ENCODE measurements at places on chromosomes 3 and 15.

DNA sequence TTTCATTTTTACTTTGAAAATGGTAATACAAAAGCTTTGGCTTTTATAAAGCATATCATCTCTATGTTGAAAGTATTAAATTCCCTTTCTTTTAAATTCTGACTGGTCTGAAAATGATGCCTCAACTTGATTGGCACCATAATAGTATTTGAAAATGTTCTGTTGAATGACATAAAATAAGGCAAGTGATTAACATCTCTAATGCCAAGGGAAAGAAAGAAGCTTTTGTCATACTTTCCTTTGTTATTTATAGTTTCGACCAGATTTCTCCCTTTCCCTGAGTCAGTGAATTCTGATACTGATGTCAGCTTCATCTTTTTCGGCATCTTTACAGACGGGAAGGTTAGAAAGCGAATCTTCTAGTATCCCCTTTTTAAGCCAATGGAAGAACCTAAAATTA is 3.4 kb upstream of the AP4E1 start:
- no peak for DNase-seq

GRCh38 chr3:123817413-123817812 is 66.7 kb downstream of the MYLK start:
- no peak for DNase-seq

DNA sequence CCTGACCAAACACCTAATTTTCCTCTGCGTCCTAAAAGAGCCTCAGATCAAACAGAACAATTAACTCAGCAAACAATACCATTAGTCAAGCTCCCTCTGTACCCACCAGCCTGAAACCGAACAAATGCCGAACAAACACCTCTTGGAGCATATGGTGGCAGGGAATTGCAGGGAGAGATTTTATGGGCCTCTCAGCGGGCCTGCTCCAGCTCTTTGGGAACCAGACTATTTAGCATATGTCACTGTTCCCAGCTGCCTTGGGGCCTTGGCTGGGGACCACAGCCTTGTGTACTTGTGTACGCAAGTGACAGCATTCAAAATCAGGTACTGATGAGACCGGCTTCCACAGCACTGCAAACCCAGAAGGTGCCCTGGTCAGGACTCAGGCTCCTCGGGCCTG is 388.8 kb upstream of the PPP2R3A start:
- DNase-seq = no peak

DNA sequence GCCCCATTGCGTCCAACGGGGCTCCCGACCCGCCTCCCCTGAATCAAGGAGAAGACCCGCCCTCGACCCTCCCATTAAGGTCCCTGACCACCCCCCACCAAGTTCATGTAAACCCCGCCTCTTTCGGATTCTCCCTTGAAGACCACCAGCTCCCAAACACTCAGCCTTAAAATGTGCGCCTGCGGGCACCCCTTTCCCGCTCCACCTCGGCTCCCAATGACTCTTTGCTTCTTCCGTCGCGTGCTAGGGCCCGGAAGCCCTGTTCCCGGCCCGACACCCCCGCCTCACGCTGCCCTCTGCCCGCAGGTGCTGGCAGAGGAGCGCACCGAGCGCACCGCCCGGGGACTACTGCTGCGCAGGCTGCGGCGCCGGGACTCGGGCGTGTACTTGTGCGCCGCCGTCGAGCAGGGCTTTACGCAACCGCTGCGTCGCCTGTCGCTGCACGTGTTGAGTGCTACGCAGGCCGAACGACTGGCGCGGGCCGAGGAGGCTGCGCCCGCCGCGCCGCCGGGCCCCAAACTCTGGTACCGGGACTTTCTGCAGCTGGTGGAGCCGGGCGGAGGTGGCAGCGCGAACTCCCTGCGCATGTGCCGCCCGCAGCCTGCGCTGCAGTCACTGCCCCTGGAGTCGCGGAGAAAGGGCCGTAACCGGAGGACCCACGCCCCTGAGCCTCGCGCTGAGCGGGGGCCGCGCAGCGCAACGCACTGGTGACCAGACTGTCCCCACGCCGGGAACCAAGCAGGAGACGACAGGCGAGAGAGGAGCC is 2.7 kb upstream of the LSMEM2 start:
- no peak for DNase-seq

DNA sequence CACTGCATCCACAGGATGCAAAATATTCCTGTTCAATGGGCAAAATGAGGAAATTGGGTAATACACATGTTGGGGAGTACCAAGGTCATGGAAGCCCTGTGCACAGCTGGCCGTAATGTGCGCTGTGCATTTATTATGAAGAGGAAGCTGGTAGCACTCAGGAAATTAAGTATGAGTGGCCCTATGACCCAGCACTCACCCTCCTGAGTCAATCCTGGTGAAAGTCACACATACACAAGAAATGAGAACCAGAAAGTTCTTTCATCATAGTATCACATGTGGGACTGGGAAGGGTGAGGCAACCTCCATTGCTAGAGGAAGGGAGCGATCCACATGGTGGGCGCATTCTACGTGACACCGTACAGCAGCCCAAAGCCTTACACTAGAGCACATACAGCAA is 11.4 kb upstream of the PRR20G start:
- no peak for DNase-seq

GRCh38 chr3:120393243-120393642 is 44.1 kb upstream of the LRRC58 start:
- no peak for DNase-seq

DNA sequence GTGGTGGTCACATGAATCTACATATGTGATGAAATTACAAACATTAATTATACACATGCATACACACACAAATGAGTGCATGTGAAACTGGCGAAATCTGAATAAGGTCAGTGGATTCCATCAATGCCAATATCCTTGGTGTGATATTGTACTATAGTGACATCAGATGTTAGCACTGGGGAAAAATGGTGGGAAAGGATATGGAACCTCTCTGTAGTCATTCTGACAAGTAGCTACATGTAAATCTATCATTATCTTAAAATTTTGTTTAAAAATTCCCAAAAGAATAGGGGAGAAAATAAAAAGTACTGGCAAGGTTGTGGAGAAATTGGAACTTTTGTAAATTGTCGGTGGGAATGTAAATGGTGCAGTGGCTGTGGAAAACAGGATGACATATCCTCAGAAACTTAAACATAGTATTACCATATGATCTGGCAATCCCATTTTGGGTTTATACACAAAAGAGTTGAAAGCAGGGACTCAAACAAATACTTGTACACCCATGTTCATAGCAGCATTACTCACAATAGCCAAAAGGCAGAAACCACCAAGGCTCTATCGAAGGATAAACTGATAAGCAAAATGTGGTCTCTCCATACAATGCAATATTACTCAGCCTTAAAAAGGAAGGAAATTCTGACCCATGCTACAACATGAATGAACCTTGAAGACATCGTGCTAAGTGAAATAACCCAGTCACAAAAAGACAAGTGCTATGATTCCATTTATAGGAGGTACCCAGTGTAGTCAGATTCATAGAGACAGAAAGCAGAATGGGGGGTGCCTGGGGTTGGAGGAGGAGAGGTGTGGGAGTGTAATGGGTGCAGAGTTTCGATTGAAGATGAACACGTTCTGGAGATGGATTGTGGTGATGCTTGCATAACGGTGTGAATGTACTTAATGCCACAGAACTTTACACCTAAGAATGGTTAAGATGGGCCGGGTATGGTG is 25.3 kb upstream of the HRH1 start:
- no peak for DNase-seq

- DNase-seq = no peak
Observed at GRCh38 chr3:191961529-191961928, 500.6 kb downstream of the PYDC2 start.

DNA sequence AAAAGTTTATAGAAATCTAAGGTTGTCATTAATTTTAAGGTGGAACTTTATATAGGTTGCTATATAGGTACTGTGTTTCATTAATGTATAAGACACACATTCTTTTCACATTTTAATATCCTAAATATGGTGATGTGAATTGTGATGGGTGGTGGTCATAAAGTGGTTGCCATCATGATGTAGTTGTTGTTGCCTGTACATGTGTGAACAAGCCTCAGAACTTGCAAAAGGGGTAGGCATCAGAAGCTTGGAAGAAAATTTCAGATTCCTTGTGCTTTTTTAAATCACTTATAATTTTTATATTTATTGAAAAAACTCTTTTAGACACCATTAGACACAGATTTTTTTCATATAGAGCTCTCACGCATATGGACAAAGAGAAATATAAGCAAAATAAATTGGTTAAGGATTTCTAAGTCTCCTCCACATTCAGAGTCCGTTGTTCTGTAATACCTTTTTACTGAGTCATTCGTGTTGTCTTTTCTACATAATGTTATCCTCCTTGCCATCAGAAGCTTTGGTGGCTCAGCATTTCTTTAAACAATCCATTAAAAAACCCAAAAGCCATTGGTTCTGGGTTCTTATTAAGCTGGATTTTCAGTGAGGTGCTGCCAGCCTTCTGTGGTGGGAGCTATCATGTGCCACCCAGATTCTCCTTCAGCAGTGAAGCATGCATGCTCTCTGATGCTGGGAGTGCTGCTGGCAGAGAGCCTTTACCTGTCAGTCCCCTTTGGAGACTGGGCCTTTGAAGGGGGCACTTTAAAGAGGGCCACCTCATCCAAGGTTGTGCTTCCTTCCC is 140.4 kb upstream of the GALNT15 start:
- DNase-seq = no peak

DNA sequence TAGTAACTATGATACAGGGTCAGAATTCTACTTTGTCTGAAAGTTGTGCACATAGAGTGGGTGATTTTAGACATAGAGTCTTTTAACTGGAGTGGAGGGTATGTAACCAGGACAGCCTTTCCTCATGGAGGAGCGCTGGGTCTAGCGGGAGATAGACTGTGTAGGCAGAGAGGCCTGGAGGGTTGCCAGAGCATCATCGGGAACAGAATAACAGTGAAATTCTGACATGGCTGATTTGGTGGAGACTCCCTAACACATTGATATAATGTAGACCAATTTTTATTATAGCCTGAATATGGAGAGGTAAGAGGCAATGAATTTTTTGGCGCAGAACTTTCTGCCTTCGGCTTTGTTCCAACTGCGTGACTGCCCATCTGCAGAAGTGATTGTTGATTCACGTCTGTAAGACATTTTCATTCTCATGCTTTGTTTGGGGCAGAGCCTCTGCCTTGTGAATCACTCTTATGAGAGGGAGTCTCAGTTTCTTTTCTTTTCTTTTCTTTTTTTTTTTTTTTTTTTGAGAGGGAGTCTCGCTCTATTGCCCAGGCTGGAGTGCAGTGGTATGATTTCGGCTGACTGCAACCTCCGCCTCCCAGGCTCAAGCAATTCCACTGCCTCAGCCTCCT is 16.0 kb downstream of the LPP start:
- no peak for DNase-seq

GRCh38 chr15:57743424-57743823 is 36.9 kb downstream of the POLR2M start:
- no peak for DNase-seq

DNA sequence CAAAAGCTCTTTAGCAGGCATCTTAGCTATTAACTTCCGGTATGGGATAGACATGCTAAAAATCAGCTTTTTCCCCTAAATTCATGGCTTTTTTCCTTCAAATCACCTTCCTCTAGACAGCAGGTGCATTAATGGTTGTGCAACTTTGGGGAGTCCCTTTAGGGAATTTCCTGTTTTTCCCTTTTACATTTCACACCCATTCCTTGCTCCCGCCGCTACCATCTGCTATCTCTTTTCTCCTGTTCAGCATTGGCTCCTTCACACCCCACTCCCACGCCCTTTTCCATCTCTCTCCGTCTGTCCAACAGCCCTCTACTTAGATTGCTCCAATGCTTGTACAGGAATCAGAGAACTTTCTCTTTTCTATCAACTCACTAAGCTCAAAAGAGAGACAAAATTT is 43.4 kb downstream of the FEZF2 start:
- DNase-seq = no peak

- no peak for DNase-seq
Observed at GRCh38 chr3:52432691-52433141, 12.2 kb downstream of the SEMA3G start.

GRCh38 chr3:127769284-127770081 is 52.8 kb downstream of the MGLL start:
- no peak for DNase-seq

GRCh38 chr3:17810759-17811158 is 68.3 kb upstream of the TBC1D5 start:
- DNase-seq = no peak

- no peak for DNase-seq
Observed at GRCh38 chr3:1693145-1693544, 405.5 kb upstream of the CNTN4 start.

DNA sequence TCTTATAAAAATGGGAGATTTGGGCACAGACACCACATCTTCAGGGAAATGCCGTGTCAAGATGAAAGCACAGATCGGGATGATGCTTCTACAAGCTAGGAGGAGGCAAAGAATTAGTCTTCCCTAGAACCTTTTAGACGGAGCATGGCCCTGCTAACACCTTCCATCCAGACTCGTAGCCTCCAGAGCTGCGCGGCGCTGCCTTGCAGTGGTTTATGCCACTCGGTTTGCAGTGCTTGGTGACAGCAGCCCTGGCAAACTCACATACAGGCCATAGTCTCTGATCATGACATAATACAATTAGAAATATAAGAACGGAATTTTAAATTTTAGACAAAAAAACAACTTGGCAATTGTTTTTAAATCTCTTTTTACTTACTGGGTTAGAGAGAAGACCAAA is 37.1 kb upstream of the SLC41A3 start:
- peak; percentile 1 for DNase-seq

- no peak for DNase-seq
Observed at GRCh38 chr3:55074796-55075195, 146.9 kb upstream of the LRTM1 start.

- DNase-seq = no peak
Observed at GRCh38 chr15:58489289-58490085, 57.7 kb downstream of the LIPC start.

DNA sequence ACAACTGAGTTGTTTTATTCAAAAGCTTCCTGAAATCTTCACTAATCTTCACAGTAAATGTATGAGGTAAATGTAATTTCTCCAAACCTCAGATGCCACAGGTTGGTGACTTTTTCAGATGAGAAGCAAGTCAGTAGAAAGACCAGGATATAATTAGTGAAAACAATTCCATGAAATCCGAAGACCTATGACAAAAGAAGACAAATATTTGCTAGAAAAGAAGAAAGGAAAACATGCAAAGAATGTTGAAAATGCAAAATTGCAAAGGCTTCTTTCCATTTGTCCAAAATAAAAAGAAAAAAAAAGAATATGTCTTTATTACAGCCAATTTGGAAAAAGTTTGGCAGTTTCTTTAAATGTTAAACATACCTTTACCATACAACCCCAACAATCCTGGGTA is 88.3 kb upstream of the MYRIP start:
- DNase-seq = no peak

- peak; percentile 63 for DNase-seq
Observed at GRCh38 chr15:74620636-74621545, 5.3 kb downstream of the CLK3 start.

Measured in T-helper 17 cell (primary cell).